Activated naive CD4-positive, alpha-beta T cell treated with anti-CD3 and anti-CD28 coated beads, Interleukin-2, amount 50 U/mL, for 16 hours (primary cell): ENCODE measurements at places on chromosomes 7 and 10.

- no peak for DNase-seq
Measured at GRCh38 chr10:36057180-36057579, 415.1 kb upstream of the FZD8 start.

DNA sequence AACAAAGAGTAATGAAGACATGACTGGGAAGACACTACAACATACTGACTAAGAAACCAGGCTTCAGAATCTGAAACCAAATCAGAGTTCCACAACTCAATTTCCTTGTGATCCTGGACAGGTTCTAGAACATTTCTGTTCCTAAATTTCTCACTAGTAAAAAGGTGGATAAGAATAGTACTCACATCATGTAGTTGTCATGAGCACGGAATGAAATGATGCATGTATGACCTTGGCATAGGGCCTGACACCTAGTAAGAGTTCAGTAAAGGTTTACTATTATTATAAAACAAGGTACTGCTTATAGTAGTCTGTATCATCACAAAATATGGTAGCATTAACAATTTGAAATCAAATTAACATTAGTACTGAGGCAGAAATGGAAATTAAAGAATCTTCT, 19.9 kb downstream of the DOCK4 start:
- no peak for DNase-seq

DNA sequence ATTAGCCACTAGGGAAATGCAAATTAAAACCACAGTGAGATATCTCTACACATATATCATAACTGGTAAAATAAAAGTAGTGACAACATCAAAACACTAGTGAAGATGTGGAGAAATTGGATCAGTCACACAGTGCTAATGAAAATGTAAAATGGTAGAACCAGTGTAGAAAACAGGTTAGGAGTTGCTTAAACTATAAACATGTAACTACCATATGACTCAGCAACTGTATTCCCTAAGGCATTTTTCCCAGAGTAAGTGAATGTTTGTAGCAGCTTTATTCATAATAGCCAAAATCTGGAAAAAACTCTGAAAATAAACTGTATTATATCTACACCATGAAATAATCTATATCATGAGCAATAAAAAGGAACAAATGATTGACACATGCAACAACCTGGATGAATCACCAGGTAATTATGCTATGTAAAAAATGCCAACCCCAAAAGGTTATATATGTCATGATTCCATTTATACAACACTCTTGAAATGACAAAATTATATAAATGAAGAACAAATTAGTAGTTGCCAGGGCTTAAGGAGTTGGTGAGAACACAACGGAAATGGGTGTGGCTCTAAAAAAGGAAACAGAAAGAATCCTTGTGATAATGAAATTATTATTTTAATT, 22.8 kb downstream of the SLC25A40 start:
- DNase-seq: no peak

DNA sequence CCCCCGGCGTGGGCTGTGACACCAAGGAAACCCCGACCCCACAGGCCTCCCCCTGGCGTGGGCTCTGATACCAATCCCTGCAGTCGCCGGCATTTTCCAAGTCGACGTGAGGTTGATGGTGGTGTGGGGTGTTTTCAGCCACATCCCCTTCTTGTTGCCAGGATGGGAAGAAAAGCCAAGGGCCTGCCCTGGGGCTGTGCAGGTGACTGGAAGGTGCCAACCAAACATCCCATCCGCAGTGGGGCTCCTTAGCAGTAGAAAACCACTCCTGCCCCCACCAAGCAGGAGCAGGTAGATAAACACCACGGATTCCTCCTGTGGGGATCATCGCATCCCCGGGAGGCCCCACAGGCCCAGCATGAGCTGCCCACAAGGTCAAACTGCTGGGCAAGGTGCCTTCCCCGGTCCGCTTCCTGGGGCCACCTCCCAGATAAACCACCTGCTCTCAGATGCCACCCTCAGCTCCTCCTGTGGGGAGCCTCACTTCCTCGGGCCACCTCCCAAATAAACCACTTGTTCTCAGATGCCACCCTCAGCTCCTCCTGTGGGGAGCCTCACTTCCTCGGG, 88.5 kb upstream of the DIP2C start:
- DNase-seq: no peak

- no peak for DNase-seq
Measured at GRCh38 chr7:77950548-77950947, 152.0 kb downstream of the PHTF2 start.
